GM06990 (cell line): ENCODE measurements at places on chromosomes 1 and 21.

DNA sequence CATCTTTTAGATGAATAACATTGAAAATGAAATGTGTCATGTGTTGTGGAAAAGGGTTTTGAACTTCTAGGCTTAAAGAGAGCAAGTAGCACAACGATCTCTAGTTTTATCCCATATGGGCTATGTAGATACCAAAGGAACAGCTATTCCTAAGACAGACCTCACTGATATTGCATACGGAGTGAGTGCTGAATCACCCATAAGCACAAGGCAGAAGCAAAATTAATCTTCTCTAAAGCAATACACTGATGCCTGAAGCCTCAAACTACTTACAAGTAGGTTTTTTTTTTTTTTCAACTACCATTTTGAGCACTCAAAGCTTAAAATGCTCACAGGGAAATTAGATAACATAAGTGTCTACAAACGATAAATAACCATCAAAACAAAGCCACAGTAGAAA is 5.0 kb upstream of the KMO start:
- no peak for DNase-seq

GRCh38 chr1:94418664-94419655 is 771 bp downstream of the ABCD3 start:
- no peak for DNase-seq

DNA sequence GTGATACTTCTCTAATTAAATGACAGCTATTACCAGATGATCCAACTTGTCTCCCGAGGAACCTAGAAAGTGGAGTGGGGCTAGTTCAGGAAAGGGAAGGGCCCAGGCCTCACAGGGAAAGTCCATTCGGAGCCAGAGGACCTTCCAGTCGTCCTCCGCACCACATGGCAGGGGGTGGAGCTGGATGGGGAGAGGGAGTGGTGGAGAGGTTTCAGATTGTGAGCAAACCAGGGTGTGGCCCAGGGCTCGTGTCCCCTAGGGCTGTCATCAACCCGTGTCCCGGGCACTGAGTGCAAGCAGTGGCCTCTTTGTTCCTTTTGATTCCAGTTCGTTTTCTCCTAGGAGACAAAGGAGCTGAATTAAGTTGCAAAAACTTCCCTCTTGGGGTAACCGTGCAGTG is 114.9 kb downstream of the HUNK start:
- DNase-seq, result no peak

GRCh38 chr1:31980835-31981455 is 32.7 kb upstream of the KHDRBS1 start:
- peak; percentile 52 for DNase-seq

GRCh38 chr1:224513383-224513782 is 78.8 kb upstream of the WDR26 start:
- DNase-seq, result no peak

DNA sequence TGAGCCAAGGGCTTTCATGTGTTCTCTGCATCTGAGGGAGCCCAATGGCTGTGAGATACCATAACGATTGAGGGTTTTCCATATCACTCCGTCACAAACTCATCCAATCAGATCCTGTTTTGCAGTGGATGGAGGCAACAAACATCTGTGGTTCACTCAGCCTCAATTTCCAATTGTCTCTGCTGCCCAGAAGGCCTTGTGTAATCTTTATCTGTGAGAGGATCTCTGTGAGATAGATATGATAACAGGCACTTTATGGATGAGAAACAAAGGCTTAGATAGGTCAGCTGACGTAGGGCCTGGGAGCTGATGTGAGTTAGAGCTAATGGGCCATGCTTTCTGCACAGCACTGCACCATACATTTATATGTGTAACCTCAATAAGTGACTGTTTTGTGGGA is 3.3 kb upstream of the MTARC1 start:
- DNase-seq, result no peak

GRCh38 chr1:235607284-235607683 is 42.3 kb downstream of the GNG4 start:
- no peak for DNase-seq

- DNase-seq, result no peak
Observed at GRCh38 chr1:30322859-30323257, 400.5 kb downstream of the MATN1 start.

DNA sequence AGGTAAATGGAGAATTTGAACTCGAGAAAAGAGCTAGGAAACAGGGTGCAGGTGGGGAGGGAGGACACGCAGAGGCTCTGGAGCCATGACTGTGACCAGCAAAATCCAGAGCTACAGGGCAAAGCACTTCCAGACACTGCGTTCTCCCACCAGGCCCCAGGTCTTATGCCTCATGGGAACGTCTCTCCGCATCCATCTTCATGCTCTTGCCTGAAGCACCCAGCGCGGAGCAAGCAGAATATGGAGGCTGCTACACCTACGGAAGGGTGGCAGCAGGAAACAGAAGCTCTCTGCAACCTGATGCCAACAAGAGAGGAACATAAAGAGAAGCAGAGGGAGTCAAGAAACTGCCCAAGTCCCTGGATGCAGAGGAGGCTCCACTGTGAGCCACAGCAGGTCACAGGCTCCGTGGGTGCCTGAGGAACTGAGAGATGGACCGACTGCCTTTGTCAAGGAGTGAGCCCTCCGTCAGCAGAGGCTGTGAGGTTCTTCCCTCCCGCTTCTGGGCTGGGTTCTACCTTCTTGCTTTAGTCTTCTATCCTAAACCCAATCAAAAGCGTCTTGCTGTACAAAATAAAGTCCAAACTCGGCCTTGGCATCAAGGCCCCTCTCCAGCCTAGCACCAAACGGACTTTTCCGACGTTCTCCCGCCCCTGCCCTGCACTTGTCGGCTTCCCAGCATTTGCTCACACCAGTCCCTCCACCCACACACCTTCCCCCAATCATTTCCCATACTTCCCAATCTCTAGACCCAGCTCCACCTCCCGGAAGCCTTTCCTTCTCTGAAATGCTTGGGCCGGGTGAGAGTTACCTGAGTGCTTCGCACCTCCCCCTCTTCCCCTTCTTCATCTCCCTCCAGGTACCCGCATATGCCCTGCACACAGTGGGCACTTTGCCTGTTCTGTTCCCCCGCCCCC is 930 bp downstream of the DHCR24 start:
- DNase-seq, result peak; percentile 21

DNA sequence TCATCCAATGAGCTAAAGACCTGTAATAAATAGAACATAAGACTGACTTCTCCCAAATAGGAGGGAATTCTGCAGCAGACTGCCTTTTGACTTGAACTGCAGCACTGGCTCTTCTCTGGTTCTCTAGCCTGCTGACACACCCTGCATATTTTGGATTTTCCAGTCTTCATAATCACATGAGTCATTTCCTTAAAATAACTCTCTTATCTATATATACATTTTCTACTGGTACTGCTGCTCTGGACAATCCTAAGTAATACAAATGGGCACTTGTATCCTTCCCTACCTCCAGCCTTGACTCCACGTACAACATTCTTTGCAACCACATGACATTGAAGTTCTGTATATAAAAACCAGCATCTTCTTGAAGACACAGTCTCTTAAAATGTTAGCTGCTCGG is 429.4 kb upstream of the TMPRSS15 start:
- DNase-seq, result no peak

DNA sequence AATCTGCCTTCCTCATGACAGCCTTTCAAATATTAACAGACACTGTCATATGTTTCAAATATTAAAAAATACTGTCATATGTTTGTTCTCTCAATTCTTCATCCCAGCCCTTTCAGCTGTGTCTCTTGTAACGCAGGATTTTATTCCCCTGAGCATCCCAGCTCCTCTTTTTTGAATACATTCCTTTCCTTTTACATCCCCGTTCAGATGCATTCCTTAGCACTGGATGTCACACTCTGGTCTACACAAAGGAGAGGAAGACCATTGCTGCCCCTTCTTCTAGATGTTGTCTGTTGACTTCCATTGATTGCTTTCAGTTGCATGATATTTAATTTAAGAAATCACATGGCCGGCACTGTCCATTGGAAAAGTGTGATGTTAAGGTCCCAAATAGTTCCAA is 117.4 kb upstream of the PAXBP1 start:
- DNase-seq, result no peak

- peak; percentile 14 for DNase-seq
Observed at GRCh38 chr1:172845371-172845770, 186.5 kb downstream of the FASLG start.

DNA sequence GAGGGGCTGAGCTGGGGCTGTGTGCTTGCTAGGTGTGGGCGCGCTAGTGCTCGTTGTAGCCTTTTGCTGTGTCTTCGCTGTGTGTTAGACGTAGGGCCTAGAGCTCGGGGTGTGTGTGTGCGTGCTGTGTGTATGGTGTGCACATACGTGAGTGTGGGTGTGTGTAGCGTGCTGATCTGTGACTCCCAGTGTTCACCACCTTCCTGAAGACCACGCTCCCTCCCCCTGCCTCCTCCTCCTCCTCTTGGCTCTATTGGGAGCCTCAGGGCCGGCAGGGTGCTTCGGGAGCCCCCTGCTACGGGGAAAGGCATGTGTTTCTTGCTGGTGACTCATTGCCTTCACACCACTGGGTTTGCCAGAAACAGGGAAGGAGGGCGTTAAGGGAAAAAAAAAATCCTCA is 9.4 kb upstream of the KCNC4 start:
- no peak for DNase-seq

DNA sequence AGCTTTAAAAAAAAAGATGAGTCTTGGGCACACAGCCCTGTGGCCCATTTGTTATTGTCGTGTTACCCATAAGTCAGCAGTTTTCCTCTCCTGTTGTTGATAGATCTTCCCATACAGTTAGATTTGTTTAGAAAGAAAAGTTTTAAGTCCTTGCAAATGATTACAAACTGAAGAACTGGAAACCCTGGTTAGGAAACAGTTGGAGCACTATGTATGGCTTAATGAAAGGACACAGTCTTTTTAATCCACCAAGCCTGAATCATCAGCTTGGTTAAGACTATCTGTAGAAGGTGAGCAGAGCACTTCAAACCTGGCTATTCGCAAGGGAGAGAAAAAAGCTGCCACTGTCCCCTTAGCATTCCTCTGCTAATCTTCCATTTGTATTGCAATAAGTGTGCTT is 241.0 kb downstream of the DISC1 start:
- DNase-seq, result no peak

GRCh38 chr21:42111470-42111743 is 40.3 kb downstream of the UMODL1 start:
- DNase-seq, result no peak
